ENCODE measurements at places on chromosomes 13 and 19.

- DNase-seq, result no peak
Measured at GRCh38 chr19:8325454-8325853, 4.2 kb downstream of the RPS28 start.

DNA sequence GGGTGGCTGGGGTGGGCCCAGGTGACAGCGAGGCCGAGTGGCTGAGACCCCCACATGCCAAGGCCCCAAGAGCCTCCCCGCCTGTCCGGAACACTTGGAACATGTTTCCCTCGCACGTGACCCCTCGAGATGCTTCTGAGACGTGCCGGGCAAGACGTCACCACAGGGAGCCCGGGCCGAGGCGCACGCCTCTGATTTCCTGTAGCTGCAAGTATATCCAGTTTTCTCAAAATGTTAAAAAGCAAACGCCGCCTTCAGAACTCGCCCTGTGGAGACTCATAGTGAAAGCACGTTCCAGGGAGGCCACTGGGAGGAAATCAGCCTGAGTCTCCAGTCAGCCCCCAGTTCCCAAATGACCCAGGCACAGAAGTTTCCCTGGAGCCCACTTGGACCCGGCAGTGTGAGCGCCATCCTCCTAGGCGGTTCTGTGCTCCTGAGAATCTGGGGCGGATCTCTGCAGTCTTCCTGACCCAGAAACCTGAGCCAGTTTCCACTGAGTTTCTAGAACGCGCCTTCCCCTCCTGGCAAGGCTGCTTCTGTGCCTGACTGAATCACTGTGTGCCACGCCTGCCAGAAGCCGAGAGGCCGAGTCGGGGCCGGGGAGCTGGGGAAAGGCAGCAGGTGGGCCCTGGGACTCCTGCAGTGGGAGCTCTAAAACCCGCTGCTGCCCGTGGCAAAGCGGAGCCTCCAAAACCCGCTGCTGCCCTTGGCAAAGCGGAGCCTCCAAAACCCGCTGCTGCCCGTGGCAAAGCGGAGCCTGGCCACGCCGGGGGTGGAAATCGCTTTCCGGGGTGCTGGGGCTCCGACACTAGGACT lies 179.3 kb downstream of the KDM4B start:
- no peak for DNase-seq

- no peak for DNase-seq
Measured at GRCh38 chr19:5205381-5205780, 135.2 kb downstream of the PTPRS start.

DNA sequence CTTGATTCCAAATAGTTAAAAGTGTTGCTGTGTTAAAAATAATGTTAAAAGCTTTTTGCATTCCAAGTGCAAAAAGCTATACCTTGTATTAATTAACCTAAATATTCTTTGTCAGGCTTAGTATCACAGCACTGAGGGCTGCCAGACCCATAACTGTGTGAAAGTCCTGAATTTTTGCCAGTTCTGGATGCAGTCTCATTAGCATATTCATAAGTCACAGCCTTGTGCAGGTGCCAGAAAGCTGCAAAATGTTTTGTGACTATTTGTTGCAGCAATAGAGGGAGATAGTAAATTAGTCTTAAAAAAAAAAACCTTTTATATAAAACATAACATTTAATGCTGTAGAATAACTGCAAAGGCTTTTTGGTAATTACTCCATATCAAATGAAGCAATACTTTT lies 56.6 kb downstream of the SLITRK1 start:
- no peak for DNase-seq
